ENCODE measurements at places on chromosomes 13 and 19. TPM values are rescaled to one million over a fixed set of nuclear protein-coding genes. Genes with fewer than 3 reads are reported as not detected.

The RPS16 gene
- polyA plus RNA-seq = 2,896 TPM

The PDCD5 gene
- polyA plus RNA-seq = 66.9 TPM

The CLEC4G gene
- not detected for polyA plus RNA-seq

The TUBA3C gene
- not detected for polyA plus RNA-seq

The ADAMTSL5 gene
- polyA plus RNA-seq = 15.0 TPM

The ADAT3 gene
- 0.56 TPM for polyA plus RNA-seq

The SLC1A6 gene
- polyA plus RNA-seq = not detected

The USHBP1 gene
- not detected for polyA plus RNA-seq

The NMRK2 gene
- not detected for polyA plus RNA-seq

The ATXN8OS gene
- polyA plus RNA-seq = not detected

The ZNF383 gene
- 2.1 TPM for polyA plus RNA-seq

The CBARP gene
- polyA plus RNA-seq = 1.6 TPM

The PABPC3 gene
- 0.16 TPM for polyA plus RNA-seq

The MBNL2 gene
- polyA plus RNA-seq = 27.4 TPM

The CEACAM16 gene
- polyA plus RNA-seq = not detected

The ZNF649 gene
- 4.5 TPM for polyA plus RNA-seq

Data from BJ (cell line).